Stimulated activated CD4-positive, alpha-beta T cell treated with anti-CD3 and anti-CD28 coated beads, Interleukin-1b, Interleukin-23, amount 100 ng/mL, for 24 hours (primary cell): ENCODE measurements at places on chromosomes 4 and X.
A peak's percentile ranks its signal among the peaks of the same experiment; 100 is the strongest.

DNA sequence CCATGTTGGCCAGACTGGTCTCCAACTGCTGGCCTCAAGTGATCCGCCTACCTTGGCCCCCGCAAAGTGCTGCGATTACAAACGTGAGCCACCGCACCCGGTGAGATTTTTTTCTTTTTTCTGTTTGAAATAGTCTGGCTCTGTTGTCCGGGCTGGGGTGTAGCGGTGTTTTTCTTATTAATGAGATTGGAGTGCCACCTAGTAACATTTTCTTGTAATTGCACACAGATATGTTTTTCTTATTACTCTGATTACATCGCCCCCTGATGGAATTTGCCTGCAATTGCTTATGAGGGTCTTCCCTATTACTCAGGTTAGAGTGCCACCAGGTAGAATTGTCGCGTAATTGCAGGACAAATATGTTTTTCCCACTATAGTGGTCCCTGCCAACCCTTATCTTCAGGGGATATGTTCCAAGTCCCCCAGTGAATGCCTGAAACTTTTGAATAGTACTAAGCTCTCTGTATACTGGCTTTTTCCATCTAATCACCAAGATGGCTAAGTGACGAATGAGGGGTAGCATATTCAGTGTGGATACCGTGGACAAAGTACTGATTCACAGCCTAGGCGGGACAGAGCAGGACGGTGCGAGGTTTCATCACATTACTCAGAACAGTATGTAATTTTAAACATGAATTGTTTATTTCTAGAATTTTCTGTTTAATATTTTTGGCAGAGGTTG lies 8.6 kb upstream of the PDHA1 start:
- no peak for DNase-seq

GRCh38 chr4:25811374-25811690 lies 51.5 kb downstream of the SEL1L3 start:
- no peak for DNase-seq

- no peak for DNase-seq
These were observed 1.8 kb downstream of the UBQLN2 start for GRCh38 chrX:56564921-56565840.

GRCh38 chr4:189092581-189092980 lies 848.1 kb upstream of the FRG1 start:
- DNase-seq: no peak

GRCh38 chr4:82381235-82381634 lies 7.4 kb upstream of the HNRNPD start:
- no peak for DNase-seq

GRCh38 chr4:101238706-101239105 lies 108.6 kb downstream of the PPP3CA start:
- no peak for DNase-seq

- DNase-seq: no peak
These were observed 30.6 kb downstream of the SETD7 start for GRCh38 chr4:139525414-139525813.

DNA sequence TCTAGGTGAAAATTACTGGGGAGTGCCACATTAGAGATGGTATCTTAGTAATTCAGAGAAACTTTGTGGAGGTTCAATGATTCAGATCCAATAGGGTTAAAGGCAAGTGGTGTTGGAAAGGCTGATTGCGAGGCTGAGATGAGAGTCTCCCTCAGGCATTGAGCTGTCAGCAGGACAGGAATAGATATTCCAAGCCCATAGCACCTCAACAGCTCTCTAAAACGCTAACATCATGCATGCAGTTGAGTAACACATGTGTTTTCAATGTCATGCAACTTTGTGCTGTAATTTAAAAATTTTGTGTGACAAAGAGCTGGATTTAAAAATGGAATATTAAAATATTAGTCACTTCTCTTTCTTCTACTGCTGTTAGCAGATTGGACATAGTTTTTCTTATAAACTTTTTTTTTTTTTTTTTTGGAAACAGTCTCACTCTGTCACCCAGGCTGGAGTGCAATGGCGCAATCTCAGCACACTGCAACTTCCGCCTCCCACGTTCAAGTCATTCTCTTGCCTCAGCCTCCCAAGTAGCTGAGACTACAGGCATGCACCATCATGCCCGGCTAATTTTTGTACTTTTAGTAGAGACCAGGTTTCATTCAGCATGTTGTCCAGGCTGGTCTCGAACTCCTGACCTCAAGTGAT lies 173.5 kb upstream of the C1QTNF7 start:
- no peak for DNase-seq

DNA sequence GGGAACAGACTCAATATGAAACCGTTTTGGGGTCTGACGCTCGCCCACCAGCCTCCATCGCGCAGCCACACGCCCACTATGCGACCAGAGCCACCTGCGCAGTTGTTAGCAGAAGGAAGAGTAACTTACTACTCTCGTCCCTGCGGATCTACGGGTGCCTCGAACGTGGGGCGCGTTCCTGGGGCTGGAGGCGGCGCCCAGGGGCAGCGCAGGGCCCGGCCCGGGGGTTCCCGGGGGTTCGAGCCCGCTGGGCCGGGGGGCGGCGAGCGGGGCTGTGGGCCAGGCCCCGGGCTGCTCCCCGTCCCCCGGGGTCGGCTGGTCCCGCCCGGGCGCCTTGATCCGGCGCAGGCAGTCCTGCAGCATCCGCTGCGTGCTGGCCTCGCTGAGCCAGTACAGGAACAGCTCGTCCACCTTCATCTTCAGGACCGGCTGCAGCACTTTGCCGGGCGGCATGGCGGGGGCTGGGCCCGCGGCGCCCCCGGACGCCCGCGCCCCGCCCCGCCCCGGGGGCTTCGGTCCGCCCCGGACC lies 404 bp downstream of the PPP2R3B start:
- peak; percentile 27 for DNase-seq

- peak; percentile 20 for DNase-seq
These were observed 423 bp downstream of the RPL39 start for GRCh38 chrX:119790977-119791436.

DNA sequence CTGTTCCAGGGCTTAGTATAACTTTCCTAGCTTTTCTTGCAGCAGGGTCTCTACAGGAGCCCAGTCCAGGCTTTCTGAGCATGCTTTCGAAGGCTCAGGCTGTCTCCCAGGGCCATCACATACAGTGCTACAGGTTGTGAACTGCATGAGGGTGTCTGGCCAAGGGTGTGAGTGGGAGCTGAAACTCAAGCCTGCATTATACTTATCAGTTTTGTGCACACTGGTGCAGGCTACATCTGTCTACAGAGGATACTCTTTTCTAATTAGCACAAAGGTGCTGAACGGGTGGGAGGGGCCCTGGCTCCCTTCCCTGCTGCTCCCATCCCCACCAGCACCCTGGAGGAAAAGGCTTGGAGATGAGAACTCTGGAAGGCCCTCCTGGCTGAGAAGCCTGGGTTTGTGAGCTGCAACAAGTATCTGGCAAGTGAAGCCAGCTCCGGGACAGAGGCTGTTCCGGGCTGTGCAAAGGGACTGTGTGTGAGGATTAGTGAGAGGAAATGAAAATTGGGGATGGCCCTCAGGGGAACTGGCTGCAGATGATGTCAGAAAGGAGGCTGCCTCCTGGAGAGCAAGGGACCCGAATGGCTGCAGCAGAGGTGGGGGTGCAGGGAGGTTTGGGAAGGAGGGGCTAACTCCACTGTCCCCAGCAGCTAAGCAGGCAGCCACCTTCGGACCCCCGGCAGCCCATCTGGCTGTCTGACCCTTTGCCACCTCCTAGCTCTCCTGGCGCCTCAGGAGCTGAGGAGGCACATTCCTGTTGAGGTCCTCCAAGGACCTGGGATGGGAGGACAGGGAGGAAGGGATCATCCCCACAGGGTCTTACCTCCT lies 68.5 kb downstream of the EFNB1 start:
- DNase-seq: no peak

GRCh38 chrX:118552121-118552900 lies 56.7 kb downstream of the DOCK11 start:
- no peak for DNase-seq

DNA sequence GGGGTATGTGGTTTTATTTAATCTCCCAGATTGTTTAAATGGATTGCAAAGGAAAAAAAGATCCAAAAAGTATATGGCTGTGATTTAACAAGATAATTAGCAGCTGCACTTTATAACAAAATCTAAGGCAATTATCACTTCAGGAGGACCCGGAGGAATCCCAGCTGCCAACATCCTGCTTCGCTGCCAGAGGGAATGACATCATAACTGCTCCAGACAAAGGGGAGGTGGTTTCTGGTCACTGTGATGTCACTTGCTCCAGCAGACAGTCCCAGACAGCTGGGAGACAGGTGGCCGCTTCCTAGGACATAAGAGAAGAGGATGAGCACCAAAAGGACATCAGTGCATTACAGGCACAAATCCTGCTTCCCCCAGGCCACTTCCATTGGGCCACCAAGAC lies 371.0 kb downstream of the BCOR start:
- no peak for DNase-seq

GRCh38 chrX:151982222-151982621 lies 7.7 kb upstream of the GABRE start:
- no peak for DNase-seq

- DNase-seq: no peak
These were observed 55.0 kb upstream of the PAK3 start for GRCh38 chrX:111041018-111041462.

GRCh38 chr4:144739511-144740033 lies 93.6 kb downstream of the HHIP start:
- no peak for DNase-seq

DNA sequence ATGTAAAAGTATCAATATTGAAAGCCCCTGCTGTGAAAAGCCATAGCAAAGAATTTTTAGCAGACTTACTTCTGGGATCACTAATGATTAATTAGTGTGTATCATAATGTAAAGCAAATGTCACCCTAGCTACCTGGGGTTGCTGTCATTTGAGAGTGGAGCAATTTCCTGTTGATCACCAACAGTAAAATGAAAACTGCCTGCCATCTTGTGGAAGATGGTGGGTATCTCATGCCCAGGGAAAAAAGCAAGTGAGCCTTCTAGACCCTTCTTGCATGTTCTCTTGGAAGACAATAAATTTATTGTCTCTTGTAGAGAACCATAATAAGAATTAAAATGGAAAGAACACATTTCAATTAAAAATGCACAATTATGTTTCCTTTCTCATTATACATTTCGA lies 360.2 kb downstream of the ZIC3 start:
- no peak for DNase-seq

DNA sequence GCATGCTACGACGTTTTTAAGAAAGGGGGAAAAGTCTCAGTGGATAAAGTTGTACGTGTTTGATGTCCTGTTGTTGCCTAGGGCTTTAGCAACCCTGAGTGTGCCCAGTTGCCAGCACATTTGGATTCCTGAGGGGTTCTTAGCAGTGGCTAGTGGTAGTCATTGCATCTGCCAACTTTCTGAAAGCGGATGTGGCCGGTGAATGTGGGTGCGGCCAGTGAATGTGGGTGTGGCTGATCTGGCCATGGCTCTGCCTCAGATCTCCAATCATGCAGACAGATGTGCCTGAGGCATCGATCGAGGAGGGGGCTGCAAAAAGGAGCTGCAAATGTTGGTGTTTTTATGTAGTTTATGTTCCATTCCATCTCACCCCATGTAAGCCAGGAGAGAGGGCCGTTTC lies 41.5 kb upstream of the FAT1 start:
- no peak for DNase-seq

DNA sequence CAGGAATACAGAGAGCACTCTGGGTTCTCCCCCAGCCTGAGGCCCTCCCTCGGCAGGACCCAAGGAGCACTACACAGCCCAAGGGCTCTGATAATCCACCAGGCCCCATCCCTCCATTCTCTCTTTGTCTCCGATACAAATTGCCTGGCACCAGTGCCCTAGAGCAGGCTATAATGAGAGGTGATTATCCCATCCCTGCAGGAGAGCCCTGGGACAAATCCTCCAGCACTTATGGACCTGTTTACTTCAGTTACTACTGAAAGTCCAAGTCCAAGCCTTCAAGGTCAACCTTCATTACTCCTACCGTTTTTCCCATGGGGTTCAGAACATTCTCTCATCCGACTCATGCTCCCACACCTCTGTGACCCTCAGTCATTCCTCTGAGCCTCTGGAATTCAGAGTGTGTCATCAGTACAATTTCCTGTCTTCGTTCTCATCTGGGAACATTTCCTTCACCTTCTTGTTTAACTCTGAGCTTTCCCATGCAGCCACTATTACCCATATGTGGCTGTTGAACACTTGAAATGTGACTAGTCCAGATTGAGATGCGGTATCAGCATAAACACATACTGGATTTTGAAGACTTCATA lies 299.0 kb downstream of the RAPGEF2 start:
- DNase-seq: no peak

DNA sequence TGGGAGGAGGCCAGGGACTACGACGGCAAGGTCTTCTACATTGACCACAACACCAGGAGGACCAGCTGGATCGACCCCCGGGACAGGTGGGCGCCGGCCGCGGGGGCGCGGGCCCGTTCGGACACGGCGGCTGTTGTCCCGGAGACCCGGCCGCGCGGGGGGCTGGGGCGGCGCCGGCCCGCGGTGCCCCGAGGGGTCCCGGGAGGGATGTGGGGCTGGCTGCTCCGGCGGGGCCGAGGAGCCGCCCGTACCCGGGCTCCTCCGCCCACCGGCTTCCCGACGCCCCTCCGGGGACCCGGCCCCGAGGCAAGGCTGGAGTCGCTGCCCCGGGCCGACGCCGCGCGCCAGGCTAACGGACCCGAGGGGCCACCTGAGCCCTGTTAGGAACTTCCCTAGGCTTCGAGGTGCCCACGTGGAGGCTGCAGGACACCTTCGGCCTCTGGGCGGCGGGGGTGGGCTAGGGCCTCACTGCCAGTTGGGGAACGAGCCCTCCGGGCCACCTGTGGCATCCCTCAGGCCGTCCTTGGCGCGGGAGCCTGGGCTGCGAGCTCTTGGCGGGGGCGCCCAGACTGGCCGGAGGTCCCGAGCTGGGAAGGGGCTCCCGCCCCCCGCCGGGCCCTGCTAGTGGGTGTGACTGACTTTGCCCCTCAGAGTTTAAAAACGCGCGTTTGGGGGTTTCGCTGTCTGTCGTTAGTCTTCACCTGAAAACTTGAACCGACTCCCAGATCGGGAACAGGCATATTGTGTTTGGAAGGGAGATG lies 660 bp downstream of the WWC2 start:
- peak; percentile 1 for DNase-seq

DNA sequence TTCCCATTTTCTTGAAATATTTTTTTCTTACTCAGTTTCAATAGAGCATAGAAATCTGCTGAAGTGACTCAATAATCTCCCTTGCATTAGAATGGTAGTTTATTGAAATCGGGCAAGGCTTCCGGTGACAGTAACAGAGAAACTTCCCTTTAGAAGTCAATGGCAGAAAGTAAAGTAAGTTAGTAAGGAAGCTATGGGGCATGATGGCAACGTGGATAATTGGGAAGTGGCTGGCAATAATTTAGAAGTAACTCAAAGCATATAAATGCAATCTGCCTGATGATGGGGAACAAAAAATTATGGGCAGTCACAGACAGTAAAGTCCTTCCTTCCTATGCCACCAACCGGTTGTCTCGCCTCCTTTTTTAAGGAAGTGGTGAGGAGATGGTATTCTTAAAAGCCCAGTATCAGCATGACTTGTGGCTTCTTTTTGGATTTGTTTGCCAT lies 7.6 kb downstream of the CYBB start:
- no peak for DNase-seq

DNA sequence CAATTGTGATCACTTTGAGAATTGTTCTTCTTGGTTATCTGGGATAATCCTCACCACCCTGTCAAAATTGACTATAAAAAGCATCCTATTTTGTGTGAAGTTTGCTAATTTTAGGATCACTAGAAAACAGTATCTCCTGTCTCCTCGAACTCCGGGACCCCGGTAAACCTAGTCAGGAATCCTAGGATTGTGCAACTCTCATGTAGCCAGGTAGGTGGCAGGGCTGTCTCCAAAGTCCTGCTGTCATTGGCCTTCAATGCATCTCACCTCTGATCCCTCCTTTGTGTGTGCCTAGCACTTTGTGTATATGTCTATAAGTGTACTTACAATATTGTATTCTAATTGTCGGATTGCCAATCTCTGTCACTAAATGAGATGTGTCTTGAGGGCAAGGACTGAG lies 1564.8 kb downstream of the RPA4 start:
- DNase-seq: no peak

- DNase-seq: no peak
These were observed 1472.0 kb downstream of the FAM133A start for GRCh38 chrX:95145848-95146490.
